NCI-H82 (cell line): ENCODE measurements at places on chromosomes 2 and 18.
A peak's percentile ranks its signal among the peaks of the same experiment; 100 is the strongest.

DNA sequence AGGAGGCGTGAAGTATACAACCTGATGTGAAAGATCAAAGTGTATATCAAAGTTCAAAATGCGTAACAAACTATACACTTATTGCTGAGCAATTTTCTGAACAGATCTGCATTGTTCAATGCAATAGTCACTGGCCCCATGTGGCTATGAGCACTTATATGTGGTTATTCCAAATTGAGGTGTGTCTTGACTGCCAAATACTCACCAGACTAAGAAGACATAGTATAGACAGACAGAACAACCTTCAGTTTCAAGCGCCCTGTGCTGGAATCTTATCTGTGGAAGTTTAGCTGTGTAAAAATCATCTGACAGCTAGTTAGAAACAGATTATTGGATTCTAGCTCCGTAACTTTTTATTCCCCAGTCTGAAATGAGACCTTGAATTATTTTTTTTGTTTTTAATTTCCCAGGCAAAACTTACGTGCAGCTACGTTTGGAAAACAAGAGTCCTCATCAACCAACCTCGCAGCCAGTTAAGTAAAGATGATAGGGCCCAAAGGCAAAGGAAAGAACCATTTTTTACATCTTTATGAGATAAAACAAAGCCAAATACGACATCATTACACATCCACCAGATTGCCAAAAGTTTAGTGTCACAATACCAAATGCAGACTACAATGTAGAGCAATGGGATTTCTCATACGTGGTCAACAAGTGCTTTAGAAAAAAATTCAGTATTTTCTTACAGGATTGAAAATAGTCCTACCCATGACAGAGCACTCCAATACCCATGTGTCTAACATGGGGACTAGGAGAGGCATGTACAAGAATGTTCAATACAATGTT lies 37.2 kb downstream of the MBOAT2 start:
- DNase-seq: no peak

DNA sequence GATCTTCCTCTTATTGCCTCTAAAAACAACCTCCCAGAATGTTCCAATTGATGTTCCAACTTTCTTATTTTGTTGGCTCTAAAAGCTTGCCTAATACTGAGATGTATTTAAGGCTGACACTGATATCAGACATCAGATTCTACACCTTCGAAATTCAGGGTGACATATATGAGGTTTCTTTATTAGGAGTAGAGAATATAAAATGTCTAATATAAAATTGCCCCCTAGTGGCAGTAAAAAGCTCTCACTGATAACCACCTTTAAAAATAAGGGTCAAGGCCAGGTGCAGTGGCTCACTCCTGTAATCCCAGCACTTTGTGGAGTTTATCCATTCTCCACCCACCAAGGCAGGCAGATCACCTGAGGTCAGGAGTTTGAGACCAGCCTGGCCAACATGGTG lies 789.7 kb upstream of the SLC39A10 start:
- DNase-seq: peak; percentile 67

GRCh38 chr2:219225350-219225749 lies 4.1 kb downstream of the ATG9A start:
- DNase-seq: no peak

- DNase-seq: no peak
These were observed 593.9 kb upstream of the NETO1 start for GRCh38 chr18:73461780-73462059.
